ENCODE measurements at places on chromosomes 7 and 10. TPM values are rescaled to one million over a fixed set of nuclear protein-coding genes. Genes with fewer than 3 reads are reported as not detected.
A peak's percentile ranks its signal among the peaks of the same experiment; 100 is the strongest.

Gene FGFBP3
- total RNA-seq: 0.64 TPM

GRCh38 chr7:43076189-43076605 is 36.2 kb upstream of the HECW1 start:
- peak; percentile 13 for DNase-seq

GRCh38 chr10:47022311-47023131 is 111.3 kb downstream of the PTPN20 start:
- no peak for DNase-seq

DNA sequence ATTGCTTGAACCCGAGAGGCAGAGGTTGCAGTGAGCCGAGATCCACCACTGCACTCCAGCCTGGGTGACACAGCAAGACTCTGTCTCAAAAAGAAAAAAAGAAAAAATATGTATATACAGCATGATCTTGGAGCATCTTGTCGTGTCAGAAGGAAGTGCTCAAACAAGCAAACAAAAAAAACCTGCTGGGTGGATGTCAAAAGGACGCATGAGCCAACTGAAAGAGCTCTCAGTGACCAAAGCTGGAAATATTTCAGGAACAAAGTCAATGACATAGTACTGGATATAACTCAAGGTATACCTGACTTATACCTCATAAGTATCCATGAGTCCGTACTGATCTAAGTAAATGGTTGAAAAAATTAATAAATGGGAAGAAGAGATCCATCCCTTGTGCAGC is 94.6 kb upstream of the ANLN start:
- no peak for DNase-seq

DNA sequence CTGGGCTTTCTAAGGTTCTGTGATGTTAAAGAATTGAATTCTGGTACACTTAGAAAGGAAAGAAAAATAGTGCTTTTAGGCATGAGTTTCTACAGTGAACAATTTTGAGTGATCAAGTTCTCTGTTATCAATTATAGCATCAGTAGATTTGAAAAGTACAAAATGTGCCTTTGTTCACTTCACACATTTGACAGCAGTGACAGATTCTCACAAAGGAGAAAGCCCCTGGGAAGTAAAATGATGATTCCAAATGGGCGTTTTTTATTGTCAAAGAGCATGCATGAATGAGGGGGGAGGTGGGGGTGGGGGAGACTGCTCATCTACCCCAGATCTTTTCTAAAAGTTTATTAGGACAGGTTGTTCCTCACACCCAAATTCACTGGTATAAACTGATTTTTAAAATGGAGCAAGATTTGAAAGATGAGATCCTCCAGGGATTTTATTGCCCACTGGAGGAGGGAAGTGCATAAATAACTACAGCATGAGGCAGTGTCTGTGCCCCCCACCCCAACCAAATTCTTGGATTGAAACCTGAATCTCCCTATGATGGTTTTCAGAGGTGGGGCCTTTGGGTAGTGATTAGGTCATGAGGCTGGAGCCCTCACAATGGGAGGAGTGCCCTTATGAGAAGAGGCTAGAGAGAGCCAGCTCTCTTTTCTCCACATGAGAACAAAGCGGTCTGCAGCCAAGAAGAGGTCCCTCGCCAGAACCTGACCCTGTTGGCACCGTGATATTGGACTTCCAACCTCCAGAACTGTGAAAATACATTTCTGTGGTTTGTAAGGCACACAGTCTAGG is 79.5 kb downstream of the AOAH start:
- peak; percentile 41 for DNase-seq

GRCh38 chr10:37728830-37729229 is 128.6 kb downstream of the ZNF248 start:
- no peak for DNase-seq

DNA sequence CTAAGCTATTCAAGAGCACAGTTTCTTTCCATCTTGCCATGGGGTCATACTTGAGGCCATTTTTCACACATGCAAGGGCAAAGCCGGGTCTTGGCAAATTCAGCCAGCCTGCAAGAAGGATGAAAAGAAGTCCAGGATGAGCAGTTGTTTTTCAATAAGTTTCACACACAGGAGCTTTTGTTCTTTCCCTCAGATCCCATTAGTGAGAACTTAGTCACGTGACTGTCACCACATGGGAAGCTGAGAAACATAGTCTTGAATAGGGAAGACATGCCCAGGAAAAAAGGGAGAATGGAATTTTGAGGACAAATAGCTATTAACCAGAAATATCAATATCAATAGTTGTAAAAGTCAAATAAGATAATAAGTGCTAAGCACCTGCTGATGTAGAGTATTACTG is 137.7 kb downstream of the AHR start:
- DNase-seq: no peak

DNA sequence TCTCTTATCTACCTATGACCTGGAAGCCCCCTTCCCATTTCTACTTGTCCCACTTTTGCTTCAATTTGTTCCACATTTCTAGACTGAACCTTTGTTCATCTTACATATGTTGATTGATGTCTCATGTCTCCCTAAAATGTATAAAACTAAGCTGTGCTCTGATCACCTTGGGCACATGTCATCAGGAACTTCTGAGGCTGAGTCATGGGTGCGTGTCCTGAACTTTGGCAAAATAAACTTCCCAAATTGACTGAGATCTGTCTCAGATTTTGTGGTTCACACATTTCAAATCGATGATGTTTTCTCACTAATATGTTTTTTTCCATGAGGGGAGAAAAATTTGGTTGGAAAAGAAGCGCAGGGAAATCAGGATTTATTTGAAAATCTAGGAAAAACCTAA is 406.2 kb upstream of the LRRTM3 start:
- peak; percentile 7 for DNase-seq

GRCh38 chr7:38127216-38128207 is 50.5 kb upstream of the STARD3NL start:
- no peak for DNase-seq

- DNase-seq: peak; percentile 41
Observed at GRCh38 chr7:121595758-121596696, 199.9 kb upstream of the FAM3C start.

Gene SMKR1
- 0.71 TPM for total RNA-seq

DNA sequence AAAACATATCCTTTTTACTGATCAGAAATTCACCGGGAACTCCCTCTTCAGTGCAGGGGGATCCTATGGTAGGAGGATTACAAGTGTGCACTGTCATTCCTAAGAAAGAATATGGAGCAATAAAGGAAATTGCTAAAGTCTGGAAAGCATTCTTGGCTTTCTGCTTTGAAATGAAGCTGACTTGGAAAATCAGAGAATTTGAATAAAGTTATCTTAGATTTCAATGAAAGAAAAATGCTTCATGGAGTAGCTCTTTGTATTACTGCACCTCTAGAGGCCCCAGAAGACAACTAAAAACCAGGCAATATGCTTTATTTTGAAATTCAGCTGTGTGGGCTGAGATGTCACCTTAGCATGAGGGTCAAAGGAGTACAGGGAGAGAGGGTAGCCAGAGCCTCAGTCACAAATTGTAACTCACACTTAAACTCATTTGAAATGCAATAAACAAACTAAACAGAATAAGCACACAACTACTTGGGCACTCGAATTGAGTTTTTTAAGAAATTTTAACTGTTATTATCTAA is 102.5 kb downstream of the IMMP2L start:
- no peak for DNase-seq

Gene CYP3A4
- total RNA-seq: not detected

Gene GPER1
- total RNA-seq: 0.32 TPM

Gene KLLN
- 0.77 TPM for total RNA-seq

Gene MMD2
- not detected for total RNA-seq

Gene IL15RA
- not detected for total RNA-seq

- no peak for DNase-seq
Observed at GRCh38 chr7:49324707-49325106, 400.4 kb downstream of the CDC14C start.

DNA sequence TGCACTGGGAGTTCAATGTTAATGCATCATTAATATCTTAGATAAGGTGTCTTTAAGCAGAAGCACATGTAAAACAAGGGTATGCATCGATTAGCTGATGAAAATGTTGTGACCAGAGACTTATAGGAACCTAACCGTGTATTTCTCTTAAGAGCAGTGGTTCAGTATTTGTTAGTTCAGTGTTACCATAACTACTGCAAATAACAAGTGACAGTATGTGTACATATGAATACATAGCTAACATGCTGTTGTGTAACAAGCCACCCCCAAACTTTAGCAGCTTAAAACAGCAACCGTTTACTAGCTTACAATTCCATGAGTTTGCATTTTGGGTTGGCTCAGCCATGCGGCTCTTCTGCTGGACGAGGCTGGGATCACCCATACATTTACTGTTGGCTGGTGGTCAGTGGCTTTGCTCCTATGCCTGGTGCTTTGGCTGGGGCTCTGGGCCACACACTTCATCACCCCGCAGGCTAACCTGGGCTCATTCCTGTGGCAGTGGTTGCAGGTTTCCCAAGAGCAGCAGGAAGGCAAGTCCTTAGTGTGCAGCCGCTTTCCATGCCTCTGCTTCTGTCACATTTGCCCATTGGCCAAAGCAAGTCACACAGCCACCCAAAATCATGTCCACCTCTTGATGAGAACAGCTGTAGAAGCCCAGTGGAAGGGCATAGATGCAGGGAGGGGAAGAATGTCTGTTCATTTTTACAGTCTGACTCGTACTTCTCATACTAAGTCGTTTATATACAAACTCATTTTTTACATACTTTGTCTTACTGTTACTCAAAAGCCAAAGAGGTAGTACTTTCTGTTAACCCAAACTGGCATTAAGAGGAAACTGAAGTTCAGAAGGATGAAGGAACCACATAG is 103.3 kb upstream of the GATA3 start:
- peak; percentile 31 for DNase-seq

Gene ATG9B
- total RNA-seq: 0.06 TPM

GRCh38 chr10:69619626-69620025 is 10.4 kb upstream of the FAM241B start:
- no peak for DNase-seq

Gene ST7
- 23.0 TPM for total RNA-seq

Gene SLC13A1
- total RNA-seq: not detected

Gene DRGX
- not detected for total RNA-seq

- no peak for DNase-seq
Observed at GRCh38 chr7:45075355-45075644, 13.5 kb downstream of the NACAD start.

Gene ITPRID1
- total RNA-seq: not detected

GRCh38 chr10:110502851-110503301 is 5.2 kb downstream of the DUSP5 start:
- peak; percentile 63 for DNase-seq

- DNase-seq: no peak
Observed at GRCh38 chr7:151310578-151310977, 31.0 kb upstream of the NUB1 start.

GRCh38 chr10:74521526-74521925 is 304.9 kb upstream of the KAT6B start:
- DNase-seq: no peak

- peak; percentile 28 for DNase-seq
Observed at GRCh38 chr10:80699602-80700039, 161.9 kb downstream of the SH2D4B start.

DNA sequence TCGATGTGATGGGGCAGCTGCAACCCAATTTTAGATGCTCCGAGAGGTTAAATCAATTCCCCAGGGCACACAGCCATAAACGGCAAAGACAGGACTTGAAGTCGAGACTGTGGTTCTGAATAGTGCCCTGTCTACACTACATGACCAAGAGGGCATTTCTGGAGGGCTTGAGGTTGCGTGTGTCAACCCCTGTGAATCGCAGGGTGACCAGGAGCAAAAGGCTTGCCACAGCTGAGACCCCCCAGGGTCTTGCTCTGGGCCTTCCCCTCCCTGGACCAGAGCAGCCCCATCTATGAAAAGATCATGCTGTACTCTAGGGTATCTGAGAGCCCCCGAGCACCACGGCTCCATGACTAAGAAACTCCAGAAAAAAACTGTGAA is 26.8 kb upstream of the RASGEF1A start:
- no peak for DNase-seq
